ENCODE measurements at places on chromosomes 7 and 10.
A peak's percentile ranks its signal among the peaks of the same experiment; 100 is the strongest.

GRCh38 chr7:50092579-50093491 is at the start of gene ZPBP:
TSS of gene ZPBP (minus strand) at chr7:50093246. CDS start at chr7:50093194, 52 bp downstream.
- peak; percentile 76 for DNase-seq

DNA sequence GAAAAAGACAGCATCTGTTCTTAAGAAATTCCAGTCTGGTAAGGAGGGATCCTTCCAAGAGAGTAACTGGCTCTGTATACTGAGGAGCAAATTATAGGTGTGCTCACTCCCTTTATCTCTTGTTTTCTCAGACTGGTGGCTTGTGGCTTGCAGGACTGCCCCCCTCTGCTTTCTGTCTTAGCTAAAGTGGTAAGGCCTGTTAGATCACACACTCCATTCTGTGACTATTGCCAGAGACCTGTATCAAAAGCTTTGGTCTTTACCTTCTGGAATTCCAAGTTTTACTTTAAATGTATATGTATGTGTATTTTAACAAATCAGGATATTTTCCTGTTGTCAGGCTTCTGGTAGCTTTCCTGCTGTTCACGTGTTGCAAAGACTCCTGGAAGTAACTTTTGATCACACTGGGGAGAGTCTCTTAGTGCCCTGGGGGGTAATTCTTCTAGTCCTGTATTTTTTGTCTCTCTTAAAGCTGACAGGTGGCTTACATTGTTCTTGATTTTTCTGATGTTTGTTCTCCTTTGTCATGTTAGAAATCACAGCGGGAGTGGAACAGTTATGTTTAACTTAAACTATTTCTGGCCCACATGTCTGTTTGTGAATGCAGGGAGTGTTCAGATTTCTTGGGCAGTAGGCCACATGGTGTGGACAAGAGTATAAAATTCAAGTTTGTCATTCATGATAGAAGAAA is 99.0 kb downstream of the PLPP4 start:
- no peak for DNase-seq

- no peak for DNase-seq
Measured at GRCh38 chr10:129880191-129880870, 83.7 kb downstream of the EBF3 start.

DNA sequence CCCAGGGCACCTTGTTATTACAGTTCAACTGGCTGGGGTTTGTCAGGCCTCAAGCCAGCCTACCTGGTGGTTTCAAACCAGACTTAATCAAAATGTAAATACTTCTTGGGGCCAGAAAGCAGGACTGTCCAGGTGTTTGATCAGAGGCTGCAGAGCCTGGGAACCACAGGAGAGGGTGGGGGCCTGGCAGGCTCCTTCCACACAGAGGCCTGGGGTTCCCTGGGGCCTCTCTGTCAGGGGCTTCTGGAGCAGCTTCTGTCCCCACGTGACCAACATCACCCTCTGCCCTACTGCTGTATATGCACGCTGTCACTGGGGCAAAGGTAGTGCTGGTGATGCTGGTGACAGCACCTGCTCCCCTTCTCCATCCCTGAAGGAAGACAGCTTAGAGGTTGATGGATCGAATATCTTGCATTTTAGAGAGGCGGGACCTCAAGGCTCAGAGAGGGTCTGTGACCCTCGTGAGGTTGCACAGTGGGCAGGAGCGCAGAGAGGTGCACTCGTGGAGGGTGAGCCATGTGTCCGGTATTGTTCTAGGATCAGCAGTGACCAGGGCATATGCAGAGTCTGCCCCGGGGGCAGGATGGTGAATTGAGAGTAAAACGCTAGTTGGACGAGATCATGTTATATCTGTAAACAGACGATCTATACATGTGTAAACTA is 95.4 kb downstream of the GRK5 start:
- DNase-seq: no peak
